ENCODE measurements at places on chromosomes 7 and 10. TPM values are rescaled to one million over a fixed set of nuclear protein-coding genes. Genes with fewer than 3 reads are reported as not detected.

Gene ADRA2A
- total RNA-seq: under 0.01 TPM

GRCh38 chr7:74240482-74240881 lies 13.7 kb downstream of the RFC2 start:
- no peak for DNase-seq

DNA sequence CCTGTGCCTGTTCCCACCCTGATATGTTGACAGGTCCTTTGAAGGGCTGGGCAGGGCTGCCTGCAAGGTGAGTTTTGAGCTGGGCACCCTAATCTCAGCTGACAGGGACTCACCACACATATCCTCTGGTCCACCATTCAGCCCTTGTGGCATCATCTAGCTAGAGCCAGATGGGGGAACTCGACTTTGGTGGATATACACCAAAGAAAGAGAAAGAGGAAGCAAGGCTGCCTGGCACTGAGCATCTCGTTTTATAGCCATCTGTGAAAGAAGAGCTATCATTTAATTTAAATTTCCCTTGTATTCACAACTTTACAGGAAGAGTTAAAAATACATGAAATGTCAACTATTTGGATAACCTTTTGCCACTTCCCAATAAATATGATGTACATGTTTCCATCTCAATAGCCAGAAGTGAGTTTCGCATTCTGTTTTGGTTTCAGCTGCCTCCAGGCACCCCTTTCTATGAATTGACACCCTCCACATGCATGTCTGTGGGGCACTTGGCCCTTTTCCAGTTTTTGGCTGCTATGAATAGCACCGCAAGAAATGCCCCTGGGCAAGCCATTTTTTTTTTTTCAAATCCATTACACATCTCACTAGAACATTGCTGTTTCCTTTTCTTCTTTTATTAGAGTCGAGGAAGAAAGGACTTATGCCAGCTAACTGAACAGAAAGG lies 22.9 kb upstream of the GRB10 start:
- DNase-seq: no peak

DNA sequence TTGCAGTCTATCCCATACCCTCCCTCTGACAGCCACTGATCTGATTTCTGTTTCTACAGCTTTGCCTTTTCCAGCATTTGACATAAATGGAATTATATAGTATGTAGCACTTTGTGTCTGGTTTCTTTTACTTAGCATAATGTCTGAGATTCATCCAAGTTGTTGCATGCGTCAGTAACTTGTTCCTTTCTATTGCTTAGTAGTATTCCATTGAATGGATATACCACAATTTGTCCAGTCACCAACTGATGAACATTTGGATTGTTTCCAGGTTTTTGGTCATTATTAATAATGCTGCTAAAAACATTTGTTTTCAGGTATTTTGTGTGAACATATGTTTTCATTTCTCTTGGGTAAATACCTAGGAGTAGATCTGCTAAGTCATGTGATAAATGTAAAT lies 6.5 kb upstream of the KIAA1549 start:
- no peak for DNase-seq

GRCh38 chr10:132132421-132132841 lies 54.3 kb upstream of the DPYSL4 start:
- no peak for DNase-seq

Gene KIAA1549
- total RNA-seq: 2.4 TPM

Gene BTAF1
- 19.4 TPM for total RNA-seq

Gene OR13A1
- total RNA-seq: not detected

DNA sequence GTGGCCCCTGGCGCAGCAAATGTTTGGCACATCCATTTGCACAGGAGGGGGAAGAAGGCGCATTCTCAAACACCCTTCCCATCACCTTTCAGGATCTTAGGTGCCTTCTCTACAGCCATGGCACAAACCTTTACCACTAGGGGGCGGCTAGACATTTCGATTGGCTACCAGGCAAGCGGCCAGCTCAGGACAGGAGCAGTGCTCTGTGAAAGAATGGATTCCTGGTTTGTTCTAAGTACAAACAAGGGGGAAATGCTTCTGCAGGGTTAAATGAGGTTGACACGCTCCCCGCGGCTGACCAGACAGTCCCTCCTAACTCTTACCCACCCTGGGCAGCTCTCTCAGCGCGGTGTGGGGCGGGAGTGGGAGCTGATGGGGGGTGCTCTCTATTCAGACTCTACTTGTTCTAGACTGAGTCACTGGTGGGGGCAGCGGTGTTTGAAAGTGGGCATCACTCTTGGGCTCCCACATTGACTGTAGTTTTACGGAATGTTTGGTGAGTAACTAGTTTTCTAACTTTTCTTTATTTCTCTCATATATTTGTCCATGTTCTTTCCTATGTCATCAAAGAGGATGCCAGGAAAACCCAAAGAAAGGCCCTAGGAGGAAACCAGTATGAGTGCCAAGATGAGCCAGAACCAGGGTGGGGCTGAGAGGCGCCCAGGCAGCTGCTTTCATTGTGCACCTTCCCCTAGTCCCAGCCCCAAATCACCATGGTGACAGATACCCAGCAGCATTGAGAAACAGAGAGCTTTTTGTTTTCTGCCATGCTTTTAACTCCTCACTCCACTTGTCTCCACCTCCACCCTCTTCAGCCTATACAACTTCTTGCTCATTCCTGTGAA lies 61.4 kb upstream of the GPR158 start:
- peak; percentile 68 for DNase-seq

Gene TBRG4
- 46.8 TPM for total RNA-seq

GRCh38 chr10:94205396-94205831 lies 157.3 kb downstream of the NOC3L start:
- peak; percentile 92 for DNase-seq

GRCh38 chr10:129523031-129523722 lies 56.1 kb downstream of the MGMT start:
- DNase-seq: no peak

GRCh38 chr7:114021135-114021534 lies 102.3 kb upstream of the PPP1R3A start:
- DNase-seq: no peak

Gene SPAM1
- total RNA-seq: not detected

GRCh38 chr7:42175834-42176723 lies 60.9 kb downstream of the GLI3 start:
- DNase-seq: no peak

DNA sequence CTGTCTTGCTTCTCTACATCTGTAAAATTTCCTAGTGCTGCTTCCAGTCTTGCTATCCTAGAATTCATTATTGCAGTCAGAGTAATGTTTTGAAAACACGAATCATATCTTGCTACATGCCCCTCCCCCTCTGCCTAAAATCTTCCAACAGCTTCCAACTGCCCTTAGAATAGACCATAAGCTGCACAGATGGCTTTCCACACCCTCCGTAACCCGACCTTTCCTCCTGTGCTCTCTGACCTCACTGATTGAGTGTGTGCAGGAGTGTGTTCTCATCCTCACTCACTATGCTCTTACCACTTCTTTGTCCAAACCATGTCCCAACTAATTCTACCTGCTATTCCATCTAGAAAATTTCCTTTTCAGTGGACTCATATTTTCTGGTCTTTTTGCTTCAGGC lies 121.2 kb upstream of the ANKRD1 start:
- DNase-seq: no peak
